ENCODE measurements at places on chromosomes 4 and X.

- DNase-seq: no peak
These were observed 88.3 kb downstream of the FAM53A start for GRCh38 chr4:1595789-1596325.

DNA sequence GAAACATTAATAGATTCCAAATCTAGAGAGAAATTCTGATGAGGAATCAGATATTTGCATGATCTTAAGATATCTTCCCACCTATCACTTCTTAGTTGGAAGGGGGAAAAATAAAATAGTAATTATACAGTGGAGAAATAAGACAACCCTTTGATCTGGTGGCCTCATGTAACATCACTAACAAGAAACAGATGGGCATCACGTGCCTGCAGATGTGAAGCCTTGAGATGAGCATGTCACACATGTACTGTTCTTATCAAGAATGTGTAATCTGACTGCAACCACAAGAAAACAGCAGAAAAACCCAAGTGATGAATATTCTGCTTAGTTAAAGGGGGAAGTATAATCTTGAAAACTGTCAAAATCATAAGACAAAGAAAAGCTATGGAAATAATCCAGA is 31.4 kb upstream of the NKX6-1 start:
- DNase-seq: no peak

GRCh38 chr4:161829591-161829990 is 334.2 kb downstream of the FSTL5 start:
- no peak for DNase-seq

GRCh38 chr4:17273047-17273446 is 238.8 kb downstream of the QDPR start:
- DNase-seq: no peak

GRCh38 chr4:106315476-106315967 is 487 bp downstream of the TBCK start:
- no peak for DNase-seq

DNA sequence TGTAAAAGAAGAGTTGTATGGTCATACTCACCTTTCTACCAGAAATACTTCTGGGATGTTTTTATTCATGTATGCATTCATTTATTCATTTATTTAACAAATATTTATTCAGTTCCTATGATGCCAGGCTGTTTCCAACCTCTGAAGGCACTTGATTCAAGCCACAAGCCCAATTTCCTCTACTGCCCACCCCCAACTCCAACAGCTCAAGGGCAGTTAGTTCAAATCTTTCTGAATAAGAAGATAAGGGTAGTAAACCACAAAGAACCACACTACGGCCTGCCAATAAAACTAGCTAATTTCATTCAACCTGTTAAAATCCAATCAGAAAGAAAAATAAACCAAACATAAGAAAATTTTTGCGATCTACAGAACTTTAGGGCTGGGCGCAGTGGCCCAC is 31.2 kb downstream of the LRBA start:
- no peak for DNase-seq

- no peak for DNase-seq
These were observed 18.5 kb downstream of the TMEM164 start for GRCh38 chrX:110021258-110022022.

- no peak for DNase-seq
These were observed 18.7 kb upstream of the ZNF827 start for GRCh38 chr4:145957302-145957701.

DNA sequence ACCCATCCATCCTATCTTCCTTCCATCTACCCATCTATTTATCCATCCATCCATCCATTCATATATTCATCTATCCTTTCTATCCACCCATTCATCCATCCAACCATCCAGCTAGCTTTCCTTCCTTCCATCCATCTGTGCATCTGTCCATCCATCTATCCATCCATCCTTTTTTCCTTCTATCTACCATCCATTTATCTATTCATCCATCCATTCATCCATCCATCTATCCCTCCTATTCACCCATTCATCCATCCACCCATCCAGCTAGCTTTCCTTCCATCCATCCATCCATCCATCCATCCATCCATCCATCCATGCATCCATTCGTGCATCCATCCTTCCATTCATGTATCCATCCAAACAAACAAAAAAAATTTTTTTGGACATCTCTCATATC is 118.8 kb downstream of the PSAPL1 start:
- no peak for DNase-seq

GRCh38 chrX:45823536-45823935 is 622.9 kb upstream of the DIPK2B start:
- DNase-seq: no peak

- no peak for DNase-seq
These were observed 944.7 kb upstream of the NDST4 start for GRCh38 chr4:116058129-116058528.

GRCh38 chrX:129665916-129666644 is 11.3 kb upstream of the APLN start:
- DNase-seq: no peak

- DNase-seq: no peak
These were observed 35.3 kb downstream of the FAT1 start for GRCh38 chr4:186688150-186688943.

DNA sequence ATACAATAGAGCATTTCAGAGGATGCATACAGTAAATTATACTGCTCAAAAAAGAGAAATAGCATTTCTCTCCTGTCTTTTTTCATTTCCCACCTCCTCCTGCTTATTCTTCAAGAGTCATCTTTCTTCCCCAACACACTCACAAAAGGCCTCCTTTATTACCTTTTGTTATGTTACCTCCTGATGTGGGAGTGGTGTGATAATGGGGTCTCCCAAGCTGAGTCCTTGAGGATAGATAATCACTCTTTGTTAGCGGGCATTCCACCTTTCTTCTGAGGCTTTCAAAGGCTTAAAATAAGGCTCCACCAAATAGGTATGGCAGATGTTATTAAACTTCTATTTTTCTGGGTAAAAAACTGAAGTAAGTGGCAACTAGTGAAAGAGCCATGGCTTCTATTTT is 159.8 kb downstream of the CPEB2 start:
- DNase-seq: no peak

GRCh38 chr4:52244848-52245247 is 193.7 kb downstream of the SPATA18 start:
- DNase-seq: no peak

DNA sequence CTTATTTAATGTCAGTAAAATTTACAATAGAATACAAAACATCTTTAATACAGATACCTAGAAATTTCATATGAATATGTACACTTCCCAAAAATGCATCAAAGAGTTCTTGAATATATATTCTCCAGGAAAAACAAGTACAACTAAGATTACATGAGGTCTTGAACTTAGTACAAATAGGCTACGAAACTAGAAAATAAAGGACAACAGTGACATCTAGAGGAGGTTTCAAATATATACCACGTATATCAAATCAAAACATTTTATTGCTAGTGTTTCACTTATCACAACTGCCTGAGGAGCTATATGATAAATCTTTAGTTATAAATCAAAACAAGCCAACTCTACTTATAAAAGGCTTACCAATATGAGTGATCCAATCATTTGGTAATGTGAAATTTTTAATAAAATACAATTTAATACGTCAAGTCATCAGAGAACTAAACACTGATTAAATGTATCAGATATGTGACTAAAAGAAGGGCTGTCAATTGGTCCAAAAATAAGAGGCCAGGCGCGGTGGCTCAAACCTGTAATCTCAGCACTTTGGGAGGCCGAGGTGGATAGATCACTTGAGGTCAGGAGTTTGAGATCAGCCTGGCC is 36.6 kb downstream of the ANAPC10 start:
- DNase-seq: no peak

DNA sequence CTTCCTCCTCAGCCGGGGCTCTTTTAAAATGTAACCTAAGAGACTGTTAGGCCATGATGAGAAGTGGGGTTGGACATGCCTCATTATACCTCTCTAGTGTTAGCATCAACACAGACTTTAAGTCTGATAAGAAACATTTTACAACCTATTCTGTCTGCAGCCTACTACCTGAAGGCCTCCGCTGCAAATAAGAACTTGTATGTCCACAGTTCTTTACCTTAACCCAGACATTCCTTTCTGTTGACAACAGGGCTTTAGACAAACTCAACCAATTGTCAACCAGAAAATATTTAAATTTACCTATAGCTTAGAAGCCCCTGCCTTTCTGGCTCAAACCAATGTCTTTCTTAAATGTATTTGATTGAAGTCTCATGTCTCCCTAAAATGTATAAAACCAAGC is 1418.6 kb downstream of the STIM2 start:
- no peak for DNase-seq

DNA sequence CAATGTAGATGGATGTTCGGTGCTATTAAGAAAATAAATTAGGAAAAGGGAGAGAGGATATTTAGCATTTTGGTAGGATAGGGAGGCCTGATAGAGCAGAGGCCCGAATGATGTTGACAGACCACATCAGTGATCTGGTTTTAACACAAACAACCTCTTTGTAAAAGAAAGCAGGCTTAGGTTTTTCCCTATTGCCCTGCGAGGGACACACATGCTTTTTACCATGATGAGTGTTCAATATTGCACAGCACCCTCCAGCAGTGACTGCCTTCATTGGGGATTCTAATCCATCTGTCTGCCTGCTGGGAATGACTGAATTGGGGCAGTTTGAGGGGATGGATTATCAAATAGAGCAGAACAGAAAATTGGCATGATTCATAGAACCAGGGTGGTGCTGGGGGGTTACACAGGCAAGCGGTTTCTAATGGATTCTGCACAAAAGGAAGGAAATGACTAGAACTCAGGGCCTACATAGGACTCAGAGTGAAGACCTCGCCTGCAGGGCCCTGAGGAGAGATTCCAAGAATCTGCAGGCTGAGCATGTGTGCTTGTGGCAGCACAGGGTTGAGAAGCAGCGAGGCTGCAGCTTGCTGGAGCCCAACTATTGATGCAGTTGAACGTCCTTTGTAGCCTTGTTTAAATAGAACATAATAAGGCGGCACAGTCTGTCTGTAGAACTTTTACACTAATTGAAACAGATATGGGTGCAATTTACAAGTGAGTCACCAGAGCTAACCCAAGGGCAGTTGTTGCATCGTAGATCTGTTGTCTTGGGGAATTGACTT is 58.0 kb downstream of the RHOH start:
- DNase-seq: no peak

GRCh38 chr4:101411926-101412325 is 64.6 kb upstream of the PPP3CA start:
- no peak for DNase-seq

GRCh38 chr4:72604324-72604723 is 35.3 kb upstream of the ADAMTS3 start:
- DNase-seq: no peak

- peak; percentile 78 for DNase-seq
These were observed 98.4 kb downstream of the ZNF674 start for GRCh38 chrX:46446727-46447378.

DNA sequence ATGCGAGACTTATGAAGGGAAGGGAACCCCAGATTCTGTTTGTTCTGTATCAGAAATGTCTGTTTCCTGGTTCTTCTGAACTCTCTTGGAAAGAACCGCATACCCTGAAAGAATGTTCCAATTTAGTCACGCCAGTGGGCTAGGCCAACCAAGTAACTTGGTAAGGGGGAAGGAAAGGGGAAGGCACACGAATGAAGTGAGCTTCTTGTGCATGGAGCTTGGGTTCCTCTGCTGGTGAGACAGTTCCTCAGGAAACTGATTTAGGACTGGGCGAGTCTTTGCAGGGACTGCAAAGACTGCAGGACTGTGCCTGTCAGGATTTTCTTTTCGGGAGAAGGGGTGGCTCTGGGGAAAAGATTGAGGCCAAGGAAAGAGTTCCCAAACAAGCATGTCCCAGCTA is 35.6 kb downstream of the FRMPD3 start:
- DNase-seq: no peak

DNA sequence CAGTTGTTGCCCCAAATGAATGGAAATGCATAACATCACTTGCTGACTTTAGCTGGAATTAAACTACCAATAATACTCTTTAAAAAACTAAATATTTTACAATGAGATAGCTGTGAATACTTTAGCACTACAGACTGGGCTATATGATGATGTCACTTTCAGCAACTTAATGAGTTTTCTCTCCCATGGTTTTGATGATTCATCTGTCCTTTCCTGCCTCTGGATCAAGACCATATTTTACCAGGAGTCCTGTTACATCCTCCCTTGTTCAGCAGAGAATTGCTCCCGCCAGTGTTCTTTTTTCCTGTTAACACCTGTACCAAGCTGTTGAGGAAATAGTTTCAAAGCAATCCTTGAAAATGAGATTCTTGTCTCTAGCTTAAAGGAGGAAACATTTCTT is 543.0 kb downstream of the SPRY1 start:
- DNase-seq: no peak

DNA sequence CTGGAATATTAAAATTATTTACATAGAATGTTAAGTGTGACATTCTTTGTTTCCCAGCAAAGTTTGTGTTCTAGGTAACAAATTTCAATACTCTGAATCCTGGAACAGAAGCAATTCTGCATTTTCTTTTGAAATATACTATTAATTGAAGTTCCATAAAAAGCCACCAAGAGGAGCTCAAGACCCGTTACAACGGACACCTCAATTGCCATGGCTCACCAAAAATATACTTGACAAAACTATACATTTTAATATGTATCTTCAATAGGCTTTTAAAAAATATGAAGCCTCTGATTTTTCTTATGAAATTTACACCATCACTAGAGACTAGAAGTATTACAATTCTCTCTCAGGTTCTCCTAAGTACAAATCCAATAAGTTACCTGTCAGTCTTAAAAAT is 111.4 kb downstream of the NYX start:
- DNase-seq: no peak

GRCh38 chr4:102614801-102615200 is 113.6 kb downstream of the NFKB1 start:
- no peak for DNase-seq

DNA sequence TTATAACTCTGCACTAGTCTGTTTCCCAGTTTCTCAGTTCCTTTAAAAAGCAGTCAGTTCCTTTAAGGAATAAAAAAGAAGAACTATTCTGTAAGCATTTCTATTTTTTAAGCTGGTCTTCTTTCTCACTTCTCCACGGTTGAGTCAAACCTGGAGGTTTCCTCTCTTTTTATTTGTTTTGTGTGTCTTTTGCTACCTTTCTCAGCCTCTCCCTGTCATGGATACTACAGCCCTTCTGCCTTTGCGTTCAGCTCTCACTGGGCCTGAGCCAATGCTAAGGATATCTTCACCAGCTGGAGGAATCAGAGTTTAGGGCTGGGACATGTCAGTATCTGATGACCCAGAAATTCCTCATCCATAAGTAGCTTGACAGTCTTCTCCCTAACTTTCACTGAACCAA is 49.7 kb upstream of the PRKX start:
- no peak for DNase-seq

DNA sequence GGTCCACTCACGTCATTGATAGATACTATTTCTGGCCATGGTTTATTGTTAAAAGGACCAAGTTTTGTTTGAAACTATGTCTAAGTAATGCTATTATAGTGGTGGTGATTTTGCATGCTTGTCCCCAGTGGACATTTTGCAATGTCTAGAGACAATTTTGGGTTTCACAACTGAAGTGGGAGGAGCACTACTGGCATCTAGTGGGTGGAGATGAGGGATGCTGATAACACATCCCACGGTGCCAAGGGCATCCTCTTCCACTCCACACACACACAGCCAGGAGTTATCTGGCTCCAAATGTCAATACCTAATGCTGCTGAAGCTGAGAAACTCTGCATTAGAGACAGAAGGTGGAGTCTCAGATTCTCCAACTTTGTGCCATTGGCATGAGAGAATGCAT is 131.2 kb downstream of the FRMPD4 start:
- DNase-seq: no peak
